RWPE1 (cell line): ENCODE measurements at places on chromosomes 12 and 14.

- DNase-seq, result peak; percentile 94
Observed at GRCh38 chr12:45234139-45234865, 18.4 kb downstream of the ANO6 start.

DNA sequence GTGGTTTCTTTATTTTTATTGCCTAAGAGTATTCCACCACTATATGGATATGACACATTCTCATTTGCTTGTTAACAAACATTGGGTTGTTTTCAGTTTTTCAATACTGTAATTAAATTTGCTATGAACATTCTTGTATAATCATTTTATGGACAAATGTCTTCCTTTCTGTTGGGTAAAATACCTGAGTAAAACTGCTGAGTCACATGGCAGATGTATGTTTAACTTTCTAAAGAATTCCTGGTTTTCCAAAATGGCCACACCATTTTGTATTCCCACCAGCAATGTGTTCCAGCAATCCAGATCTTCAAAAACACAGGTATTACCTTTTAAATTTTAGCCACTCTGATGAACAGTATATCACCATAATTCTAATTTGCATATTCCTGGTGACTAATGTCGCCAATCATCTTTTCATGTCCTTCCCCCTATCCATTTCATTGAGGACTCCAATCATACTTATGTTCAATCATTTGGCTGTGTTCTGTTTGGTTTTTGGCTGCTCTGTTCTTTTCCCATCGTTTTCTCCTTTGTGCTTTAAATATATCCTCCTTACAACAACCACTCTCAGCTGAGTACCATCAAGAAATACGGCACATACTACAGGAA is 36.0 kb downstream of the CDK17 start:
- no peak for DNase-seq

GRCh38 chr12:90304231-90304630 is 595.6 kb upstream of the ATP2B1 start:
- no peak for DNase-seq

- DNase-seq, result no peak
Observed at GRCh38 chr12:56212361-56212760, 9.4 kb downstream of the RNF41 start.

GRCh38 chr14:36718216-36718615 is 56.6 kb downstream of the PAX9 start:
- DNase-seq, result no peak

DNA sequence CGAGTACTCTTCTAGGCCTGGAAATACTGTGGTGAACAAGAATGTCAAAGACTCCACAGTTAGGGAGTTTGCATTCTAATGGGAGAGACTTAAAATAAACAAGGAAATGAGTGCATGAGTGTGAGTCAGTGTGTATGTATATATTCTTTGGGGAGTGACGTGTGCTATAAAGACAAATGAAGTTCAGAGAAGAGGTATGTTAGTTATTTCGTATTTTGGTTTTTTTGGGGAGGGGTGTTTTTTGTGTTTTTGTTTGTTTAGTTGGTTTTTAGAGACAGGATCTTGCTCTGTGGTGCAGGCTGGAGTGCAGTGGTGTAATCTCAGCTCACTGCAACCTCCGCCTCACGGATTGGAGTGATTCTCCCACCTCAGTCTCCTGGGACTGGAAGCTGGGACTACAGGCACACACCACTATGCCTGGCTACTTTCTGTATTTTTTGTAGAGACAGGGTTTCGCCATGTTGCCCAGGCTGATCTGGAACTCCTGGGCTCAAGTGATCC is 74.3 kb downstream of the SRGAP1 start:
- DNase-seq, result peak; percentile 68

DNA sequence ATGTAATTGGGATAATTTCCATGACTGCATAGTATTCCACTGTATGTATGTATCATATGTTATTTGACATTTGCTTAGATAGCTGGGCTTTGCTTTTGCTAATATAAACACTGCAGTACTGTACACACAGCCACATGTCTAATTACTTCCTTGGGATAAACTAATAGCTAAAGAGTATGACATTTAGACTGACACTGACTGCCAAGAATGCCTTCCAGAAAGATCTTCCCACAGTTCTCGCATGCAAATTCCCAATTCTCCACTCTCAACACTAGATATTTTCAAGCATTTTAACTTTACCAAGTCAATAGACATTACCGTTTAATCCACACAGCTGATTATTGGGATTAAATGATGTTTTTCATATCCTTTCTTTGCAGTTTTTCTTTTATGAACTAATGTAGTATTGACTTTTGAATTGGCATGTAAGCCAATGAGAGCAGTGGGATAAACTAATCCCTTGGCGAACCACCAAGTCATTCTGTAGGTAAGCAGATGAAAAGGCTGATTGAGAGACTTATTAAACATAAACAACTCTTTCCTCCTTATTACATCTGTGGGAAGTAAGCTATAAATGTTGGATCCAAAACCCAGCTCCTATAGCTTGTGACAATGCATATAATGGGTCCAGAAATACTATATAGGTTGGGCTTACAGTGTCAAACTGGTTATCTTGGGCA is 55.5 kb downstream of the STON2 start:
- no peak for DNase-seq

GRCh38 chr12:64669270-64669842 is 59.1 kb downstream of the RASSF3 start:
- DNase-seq, result no peak
